ENCODE measurements at places on chromosomes 6 and 20.
A peak's percentile ranks its signal among the peaks of the same experiment; 100 is the strongest.

GRCh38 chr20:63574156-63574828, at the start of gene HELZ2:
Gene HELZ2 (minus strand): TSS chr20:63574239. CDS start chr20:63572385, 1,854 bp downstream.
- no peak for DNase-seq

DNA sequence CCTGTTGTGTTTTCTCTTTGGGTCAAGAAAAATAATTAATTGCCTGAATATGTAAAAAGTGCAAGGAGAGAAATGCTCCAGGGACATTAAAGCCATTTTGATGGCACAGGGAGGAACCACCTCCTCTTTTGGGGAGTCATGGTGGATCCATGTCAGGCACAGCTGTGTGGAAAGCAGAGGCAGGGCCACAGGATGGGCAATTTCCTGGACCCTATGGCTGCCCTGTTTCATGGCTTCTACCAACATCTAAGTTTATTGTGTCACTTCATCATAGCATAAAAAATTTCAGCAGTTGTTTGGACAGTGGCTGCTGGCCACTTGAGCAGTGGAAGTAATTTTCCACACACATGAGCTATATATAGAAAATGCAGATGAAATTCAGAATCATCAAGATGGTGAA, 238.2 kb downstream of the SYNE1 start:
- no peak for DNase-seq

GRCh38 chr20:16974080-16974854, 226.1 kb downstream of the OTOR start:
- no peak for DNase-seq

GRCh38 chr6:10082385-10082784, 332.5 kb downstream of the TFAP2A start:
- no peak for DNase-seq

- DNase-seq: no peak
Measured at GRCh38 chr20:46237227-46237626, 71.1 kb downstream of the CDH22 start.

GRCh38 chr20:25496968-25497401, 88.3 kb downstream of the NINL start:
- DNase-seq: no peak

- DNase-seq: no peak
Measured at GRCh38 chr6:141540207-141540606, 592.5 kb upstream of the GJE1 start.

- DNase-seq: no peak
Measured at GRCh38 chr6:104862456-104862855, 2.7 kb upstream of the HACE1 start.

DNA sequence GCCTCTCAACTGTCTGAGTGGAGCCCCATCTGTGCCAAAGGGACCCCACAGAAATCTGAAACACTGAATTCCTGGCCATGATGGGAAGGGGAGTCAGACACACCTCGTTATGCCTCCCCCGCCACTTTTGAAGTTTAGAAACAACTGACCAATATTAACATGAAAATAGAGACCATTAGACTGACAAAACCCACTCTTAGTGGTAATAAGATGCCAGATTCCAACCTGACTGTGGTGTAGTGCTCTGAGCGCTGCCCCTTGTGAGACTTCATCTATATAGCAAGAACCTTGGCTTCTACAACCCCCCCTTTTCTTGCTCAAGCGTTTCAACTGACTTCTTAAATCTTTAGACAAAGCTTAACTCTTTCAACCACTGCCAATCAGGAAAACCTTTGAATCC, 46.1 kb upstream of the UNC93A start:
- no peak for DNase-seq

DNA sequence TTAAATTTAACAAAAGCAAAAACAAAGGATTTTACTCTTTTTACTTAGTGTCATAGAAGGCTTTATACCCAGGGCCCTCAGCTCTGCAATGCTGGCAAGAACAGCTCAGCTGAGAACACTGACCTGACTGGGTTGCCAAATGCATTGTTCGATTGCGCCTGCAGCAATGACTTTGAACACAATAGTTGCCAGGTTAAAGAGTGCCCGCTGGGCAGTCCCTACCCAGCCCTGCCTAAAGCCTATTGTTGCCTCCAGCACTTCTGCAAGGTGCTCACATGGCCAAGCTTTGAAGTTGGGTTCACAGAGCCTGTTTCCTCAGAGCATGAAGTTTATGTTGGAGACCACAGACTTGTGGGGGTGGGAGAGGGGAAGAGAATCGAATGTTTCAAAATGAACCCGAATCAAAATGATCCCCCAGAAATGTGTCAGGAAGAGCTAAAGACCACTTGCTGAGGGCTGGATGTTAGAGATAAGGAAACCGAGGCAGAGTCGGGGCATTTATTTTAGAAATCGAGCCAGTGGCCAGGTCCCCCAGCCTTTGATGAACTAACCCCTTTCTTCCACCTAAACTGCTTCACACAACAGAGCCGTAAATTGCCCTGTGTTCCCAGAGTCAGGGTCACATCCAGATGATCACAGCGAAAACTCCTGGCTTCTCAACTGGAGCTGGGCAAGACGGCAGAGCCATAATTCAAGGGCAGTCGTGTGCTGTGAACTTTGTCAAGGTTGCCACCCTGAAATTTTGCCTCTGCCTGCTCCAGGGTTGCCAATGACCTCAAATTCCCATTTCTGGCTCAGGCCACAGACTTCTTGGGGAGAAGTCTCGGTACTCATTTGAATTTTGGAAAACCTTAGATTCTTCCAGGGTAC, 55.0 kb downstream of the FOXA2 start:
- DNase-seq: no peak

GRCh38 chr6:137208279-137208678, 10.9 kb downstream of the IFNGR1 start:
- DNase-seq: no peak

GRCh38 chr6:70844301-70844700, 112.6 kb downstream of the B3GAT2 start:
- DNase-seq: no peak

DNA sequence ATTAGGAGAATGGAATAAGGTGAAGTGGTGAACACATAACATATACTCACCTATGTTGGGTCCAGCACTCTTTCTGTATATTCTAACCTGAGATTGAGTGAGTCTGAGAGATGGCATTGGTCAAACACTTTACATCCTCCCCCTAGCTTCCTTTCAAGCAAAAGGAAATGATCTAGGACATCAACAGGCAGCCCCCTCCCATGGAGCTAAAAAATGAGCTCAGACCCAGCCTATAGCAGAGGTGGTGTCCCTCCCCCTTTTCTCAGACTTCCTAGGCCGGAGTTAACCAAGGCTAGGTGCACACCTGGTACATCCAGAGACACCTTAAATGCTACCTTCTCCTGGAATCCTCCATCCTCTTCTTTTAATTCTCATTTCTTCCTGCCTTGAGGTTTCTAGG, 5.5 kb upstream of the SDC4 start:
- no peak for DNase-seq

GRCh38 chr6:105424175-105424783, 21.4 kb upstream of the PREP start:
- peak; percentile 51 for DNase-seq

- DNase-seq: no peak
Measured at GRCh38 chr20:47479506-47479905, 22.2 kb upstream of the NCOA3 start.

DNA sequence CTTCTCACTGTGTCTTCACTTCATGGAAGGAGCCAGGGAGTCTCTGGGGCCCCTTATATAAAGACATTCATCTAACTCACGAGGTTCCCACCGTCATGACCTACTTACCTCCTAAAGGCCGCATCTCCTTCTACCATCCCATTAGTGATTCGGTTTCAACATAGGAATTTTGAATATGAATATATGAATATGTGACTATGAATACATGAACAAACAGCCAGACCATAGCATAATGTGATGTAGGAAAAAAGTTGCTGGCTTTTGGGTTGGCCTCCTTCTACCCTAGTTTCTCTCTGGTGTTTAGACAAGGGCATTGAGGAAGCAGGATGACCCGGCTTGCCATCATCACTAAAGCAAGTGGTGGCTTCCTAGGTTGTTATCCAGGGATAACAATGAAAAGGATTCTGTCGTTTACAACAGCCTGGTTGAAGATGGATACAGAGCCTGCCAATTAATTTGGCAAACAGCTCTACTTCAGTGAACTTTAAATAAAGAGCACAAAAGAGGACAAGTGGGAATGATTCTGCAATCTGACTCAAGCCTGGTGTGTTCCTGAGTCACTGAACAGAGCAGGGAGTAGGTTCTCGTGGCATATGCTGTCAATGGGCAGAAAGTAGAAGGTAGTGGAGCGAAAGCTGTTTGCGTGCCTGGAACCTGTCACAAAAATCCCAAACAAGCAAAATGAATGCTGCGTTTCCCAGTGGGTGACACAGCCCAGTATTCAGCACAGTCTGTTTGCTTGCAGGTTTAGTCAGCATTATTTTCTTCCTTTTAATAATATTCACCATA, 44.0 kb upstream of the DOK5 start:
- no peak for DNase-seq

DNA sequence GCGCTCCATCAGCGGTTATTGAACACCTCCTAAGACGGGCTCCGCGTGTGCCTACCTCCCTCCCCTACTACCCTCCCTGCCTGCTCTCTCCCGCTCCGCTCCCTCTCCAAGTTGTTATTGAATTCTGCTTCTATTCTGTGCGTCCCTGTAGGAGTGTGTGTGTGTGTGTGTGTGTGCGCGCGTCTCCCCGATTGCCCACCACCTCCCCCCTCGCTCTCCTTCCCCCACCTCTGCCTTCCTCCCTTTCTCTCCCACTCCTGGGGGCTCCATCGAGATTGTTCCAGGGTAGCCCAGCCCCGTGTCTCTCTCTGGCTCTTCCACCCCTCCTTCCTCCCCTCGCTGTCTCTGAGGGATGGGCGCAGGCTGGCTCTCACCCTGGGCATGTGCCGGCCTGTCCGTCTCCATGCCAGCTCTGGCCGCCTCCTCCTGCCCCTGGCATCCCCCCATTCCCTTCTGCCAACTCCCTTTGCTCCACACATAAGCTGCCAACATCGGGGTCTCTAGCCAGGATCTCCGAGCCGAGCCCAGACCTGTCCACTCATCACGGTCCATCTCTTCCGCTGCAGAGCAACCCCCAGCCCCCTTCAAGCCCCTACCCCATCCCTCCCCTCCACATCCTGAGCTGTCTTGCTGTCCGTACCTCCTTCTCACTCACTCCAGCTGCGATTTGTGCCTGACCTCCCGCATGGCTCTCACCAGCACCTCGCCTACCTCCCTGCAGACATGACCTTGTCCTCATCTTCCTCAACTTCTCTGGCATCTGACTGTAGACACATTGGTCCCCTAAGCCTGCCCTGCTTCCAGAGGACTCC, 68.5 kb downstream of the SRC start:
- no peak for DNase-seq

DNA sequence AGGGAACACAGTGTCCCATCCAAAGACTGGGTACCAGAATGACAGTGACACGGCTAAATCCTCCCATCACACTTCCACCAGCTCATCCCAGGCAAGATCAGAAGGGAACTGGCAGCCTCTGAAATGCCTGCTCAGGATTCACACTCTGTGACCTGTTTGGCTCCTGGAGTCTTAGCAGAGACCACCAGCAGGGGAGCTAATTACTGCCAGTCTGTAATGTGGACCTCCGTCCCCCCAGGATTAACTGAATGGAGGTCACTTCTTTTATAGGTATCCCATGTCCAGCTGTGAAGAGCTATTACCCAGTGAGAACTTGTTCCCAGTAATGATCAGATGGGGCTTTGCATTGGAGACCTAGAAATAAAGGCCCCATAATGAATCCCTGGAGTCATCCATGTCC, 45.2 kb downstream of the DEFB114 start:
- no peak for DNase-seq

GRCh38 chr6:24565196-24565595, 70.4 kb downstream of the ALDH5A1 start:
- no peak for DNase-seq

DNA sequence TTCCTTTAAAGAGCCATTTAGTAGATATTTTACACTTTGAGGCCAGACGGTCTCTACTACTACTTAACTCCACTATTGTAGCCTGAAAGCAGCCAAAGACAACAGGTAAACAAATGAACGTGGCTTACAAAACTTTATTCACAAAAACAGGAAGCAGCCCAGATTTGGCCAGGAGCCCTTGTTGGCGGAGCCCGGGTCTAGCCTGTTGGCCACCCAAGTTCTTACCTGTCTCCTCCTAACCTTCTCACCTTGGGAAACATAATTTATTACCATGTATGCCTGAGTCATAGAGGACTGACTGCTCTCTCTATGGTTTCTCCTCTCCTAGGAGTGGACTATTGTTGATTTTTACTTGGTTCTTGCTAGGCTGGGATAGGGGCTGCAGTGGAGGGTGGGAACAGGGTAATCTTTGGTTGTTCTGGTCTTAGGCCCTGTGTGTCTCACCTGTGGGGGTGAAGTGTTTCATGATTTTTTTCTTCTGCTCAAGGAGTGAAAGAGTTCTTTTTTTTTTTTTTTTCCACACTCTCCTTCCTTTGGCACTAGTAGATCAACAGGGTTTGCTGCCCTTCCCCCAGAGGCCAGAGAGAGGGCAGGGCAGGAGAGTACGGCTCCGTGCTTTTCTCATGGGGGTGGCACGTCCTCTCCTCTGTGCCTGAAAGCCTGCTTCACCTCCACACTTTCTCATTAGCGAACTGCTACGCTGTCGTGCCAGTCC, 90.0 kb downstream of the RPP40 start:
- no peak for DNase-seq

- DNase-seq: no peak
Measured at GRCh38 chr6:142867988-142868812, 76.8 kb downstream of the HIVEP2 start.
